ENCODE measurements at places on chromosomes 7 and 10.

GRCh38 chr10:85901599-85901998 is 465.0 kb downstream of the GRID1 start:
- DNase-seq: no peak

DNA sequence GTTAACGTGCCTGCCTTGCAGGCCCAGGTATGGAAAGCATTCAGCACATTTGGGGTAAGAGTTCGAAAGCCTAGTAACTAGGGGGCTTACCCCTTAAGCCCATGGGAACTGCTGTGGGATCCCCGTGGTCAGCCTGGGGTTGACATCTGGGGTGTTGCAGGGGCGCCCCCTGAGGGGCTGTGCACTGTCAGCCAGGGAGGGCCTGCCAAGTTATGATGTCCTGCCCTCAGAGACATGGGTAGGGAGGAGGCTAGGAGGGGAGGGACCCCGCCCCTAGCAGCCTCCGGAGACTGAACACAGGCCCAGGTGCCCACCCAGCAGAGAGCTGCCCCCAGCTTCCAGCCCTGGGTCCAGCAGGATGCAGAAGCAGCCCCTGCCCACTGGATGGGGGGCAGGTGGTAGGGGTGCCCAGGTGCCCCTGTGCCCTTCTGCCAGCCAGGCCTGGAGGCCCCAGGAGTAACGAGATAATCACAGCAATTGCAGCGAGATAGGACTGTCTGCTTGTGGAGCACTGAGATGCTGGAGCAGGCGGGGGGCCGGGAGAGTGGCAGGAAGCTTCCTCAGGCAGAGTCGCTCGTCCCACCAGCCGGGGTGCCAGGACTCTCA is 153.3 kb downstream of the UBE2H start:
- DNase-seq: no peak

DNA sequence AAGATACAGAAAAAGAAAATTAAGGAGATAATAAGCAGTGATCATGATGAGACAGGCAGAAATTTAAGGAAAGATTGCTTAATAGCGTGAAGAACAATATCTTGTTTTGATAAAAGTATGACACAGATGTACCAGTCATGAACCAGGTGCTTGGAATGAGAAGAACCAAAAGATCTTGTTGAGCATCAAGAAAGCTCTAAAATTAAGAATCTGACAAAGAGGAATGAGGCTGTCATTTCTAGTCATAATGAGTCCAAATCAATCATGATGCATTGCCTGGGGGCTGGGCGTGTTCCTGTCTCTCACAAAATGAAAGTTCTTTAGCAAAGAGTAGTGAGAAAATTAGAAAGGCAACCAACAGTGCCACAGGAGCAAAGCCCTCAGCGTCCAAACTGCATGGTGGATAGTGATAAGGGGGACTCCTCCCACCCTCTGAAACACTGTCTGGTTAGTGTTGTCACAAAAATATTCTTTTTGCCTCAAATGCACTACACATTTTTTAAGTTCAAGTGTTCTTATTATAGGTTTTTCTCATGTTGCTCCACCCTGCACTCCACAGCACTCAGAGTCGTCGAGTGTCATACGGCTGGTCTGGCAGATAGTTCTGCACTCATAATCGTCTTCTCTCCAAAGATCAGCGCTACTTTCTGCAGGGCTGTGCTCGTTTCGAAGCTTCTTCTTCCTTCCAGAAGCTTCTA is 439.6 kb downstream of the TNS3 start:
- no peak for DNase-seq

GRCh38 chr10:2038036-2038435 is 300.7 kb upstream of the ADARB2 start:
- no peak for DNase-seq

DNA sequence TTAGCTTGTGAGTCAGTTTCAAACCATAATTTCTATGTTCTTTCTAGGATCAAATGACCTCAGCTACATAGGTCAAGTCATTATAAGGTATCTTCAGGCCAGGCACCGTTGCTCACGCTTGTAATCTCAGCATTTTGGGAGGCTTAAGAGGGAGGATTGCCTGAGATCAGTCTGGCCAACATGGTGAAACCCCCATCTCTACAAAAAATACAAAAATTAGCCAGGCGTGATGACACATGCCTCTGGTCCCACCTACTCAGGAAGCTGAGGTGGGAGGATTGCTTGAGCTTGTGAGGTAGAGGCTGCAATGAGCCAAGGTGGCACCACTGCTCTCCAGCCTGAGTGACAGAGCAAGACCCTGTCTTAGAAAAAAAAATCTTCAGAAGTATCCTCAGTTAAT is 362.3 kb downstream of the GATA3 start:
- DNase-seq: no peak

DNA sequence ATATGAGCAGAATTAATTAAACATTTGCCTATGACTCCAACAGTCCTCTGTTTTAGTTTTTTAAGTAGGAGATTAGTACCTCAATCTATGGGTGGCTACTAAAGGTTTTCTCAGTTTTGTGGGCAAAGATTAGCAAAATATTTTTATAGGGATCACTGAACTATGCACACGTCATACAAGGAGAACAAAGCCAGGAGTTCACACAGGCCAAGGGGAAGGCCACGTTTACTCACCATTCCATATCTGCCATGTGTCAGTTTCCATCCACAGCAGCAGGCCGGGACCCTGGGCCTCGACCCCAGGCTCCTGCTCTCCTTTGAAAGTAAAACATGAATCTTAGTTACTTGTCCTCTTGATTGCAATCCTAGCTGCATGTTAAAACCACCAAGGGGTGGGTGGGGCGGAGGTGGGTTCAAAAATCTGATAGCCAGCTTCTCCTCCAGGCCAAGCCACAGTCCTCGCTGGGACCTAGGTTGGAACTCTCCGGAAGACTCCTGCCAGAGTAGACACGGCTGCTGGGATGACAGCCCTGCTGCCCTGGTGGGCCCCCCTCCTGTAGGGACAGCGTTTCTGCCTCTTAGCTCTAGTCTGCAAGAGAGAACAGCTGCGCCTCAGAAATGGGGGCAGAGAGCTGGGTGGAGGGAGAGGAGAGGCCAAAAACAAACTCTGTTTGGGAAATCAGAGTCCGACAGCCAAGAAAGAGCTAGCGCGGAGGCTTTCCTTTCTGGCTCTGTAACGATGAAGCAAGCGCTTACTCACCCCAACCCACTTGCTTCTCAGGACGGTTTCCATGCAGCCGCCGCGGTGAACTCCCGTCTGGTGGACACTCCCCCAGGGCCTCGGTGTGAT is 35.6 kb downstream of the PITRM1 start:
- DNase-seq: no peak

DNA sequence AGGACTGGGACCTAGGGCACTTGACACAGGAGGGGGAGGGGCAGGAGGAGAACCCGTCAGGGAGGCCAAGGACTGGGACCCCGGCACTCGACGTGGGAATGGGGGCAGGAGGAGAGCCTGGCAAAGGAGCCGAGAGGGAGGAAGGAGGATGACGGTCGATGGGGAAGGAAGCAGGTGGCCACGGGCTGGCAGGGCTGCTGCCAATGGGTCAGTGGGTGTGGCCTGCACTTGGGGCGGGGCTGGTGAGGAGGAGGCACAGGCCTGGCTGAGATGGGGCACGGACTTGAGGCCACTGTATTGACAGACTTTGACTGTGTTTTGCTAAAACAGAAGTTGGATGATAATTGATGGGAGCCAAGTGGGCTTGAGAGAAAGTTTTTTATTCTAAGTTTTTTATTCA is 68.9 kb downstream of the RBM33 start:
- DNase-seq: no peak

All from NCI-H1105 (cell line).